Regular cardiac myocyte (primary cell): ENCODE measurements at places on chromosomes 1 and 21. TPM values are rescaled to one million over a fixed set of nuclear protein-coding genes. Genes with fewer than 3 reads are reported as not detected.

TCEA3 gene
- total RNA-seq = 2.9 and 10.7 TPM in 2 replicates

TRIM67 gene
- total RNA-seq = under 0.01 TPM in 1 of 2 replicates, not detected in the other

TNNI3K gene
- 0.28 TPM in 1 of 2 replicates, not detected in the other for total RNA-seq

SH3BP5L gene
- total RNA-seq = 32.7 and 43.3 TPM in 2 replicates

PLPPR4 gene
- total RNA-seq = 5.2 and 18.9 TPM in 2 replicates

COL8A2 gene
- total RNA-seq = 0.58 and 2.0 TPM in 2 replicates

GPR3 gene
- 0.56 and 0.58 TPM in 2 replicates for total RNA-seq
